CD4-positive, alpha-beta memory T cell (primary cell): ENCODE measurements at places on chromosomes 12 and 14.

DNA sequence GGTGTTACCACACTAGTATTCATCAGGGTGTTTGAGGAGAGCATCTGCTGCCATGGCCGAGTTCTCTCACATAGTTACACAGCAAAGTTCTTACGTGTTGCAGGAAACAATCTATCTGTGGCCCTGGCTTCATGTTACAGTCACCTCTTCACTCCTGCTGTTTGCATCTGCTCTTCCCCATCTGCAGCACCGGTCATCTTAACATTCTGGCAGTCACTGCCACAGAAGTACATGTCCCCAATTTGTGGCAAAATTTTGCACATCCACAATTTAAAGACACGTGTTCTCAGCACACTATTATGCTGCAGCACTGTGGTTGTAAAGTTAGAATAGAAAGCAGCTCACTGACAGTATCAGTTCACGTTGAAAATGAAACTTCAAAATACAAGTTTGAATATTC lies 23.2 kb downstream of the MAPK1IP1L start:
- DNase-seq, result no peak

- DNase-seq, result no peak
Observed at GRCh38 chr14:29169408-29169807, 402.8 kb downstream of the FOXG1 start.

DNA sequence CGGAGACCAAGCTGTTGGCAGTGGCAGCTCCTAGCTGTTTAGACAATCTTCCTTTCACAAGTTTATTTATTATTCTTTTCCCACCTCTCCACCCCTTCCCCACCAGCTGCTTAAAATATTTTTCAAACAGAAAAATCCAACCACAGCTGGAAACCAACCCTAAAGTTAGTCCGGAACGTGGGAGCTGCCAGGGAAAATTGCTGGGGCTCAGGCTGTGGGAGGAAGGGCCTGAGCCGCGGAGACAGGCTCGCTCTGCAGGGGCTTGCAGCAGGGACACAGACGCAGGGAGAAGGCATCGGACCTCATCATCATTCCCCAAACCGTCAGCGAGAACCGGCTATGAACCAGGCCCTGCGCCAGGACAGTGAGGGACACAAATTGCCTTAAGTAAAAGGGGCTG lies 16.1 kb upstream of the TMEM106C start:
- DNase-seq, result no peak

DNA sequence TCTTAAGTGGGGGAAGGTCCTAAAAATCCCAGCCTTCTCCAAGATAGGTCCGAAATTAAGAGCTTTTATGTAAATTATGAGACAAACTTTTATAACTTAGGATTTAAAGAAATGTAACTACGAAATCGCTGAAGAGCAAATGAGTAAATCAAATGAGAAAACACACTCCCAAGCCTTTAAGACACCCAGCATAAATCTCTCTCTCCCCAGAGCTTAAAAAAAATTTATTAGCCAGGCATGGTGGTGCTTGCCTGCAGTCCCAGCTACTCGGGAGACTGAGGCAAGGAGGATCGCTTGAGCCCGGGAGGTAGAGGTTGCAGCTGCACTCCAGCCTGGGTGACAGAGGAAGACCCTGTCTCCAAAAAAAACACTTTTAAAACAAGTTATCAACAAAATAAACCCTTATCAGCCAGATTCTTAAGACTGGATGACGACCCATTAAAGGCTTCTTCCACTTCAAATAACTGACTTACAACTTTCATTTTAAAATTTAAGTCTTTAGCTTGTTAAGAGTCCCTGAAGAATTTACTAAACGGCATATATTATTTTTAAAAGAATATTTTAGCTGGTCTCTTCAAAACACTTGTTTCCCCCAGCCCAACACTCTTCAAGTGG lies 3.2 kb downstream of the PTGES3 start:
- peak; percentile 32 for DNase-seq

GRCh38 chr12:46390881-46391280 lies 18.3 kb upstream of the SLC38A2 start:
- no peak for DNase-seq

GRCh38 chr12:121590476-121591143 lies 9.8 kb upstream of the KDM2B start:
- DNase-seq, result peak; percentile 86

DNA sequence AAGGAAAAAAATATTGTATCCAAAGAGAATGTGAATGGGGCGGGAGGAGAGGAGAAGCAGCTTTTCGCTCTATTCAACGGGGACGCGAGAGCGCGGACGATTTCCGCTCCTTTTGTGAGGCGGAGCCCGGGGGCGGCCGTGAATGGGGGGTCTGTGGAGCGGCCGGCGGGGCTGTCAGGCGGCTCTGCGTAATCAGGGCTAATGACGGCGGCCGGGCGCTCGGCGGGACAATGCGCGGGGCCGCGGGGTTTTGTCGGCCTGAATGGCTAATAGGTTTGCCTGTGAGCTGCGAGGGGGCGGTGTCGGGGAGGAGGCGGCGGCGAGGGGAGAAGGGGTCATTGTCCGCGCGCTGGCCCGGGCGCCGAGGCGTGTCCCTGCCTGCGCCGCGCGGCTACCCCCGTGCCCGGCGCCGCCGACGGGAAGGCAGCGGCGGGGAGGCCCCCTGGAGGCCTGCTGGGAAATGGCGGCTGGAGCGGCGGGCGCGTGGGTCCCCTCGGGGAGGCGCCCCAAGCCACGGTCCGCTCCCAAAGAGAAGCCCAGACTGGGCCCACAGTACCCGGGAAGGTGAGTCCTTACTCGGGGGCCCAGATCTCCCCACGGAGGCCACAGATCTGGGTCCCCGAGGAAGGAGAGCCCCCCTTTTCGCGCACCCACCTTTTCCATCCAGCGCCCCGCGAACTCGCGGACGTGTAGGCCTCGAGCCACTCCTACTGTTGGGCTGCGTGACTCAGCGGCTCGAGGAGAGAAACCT lies 6.0 kb downstream of the SIX6 start:
- DNase-seq, result no peak

DNA sequence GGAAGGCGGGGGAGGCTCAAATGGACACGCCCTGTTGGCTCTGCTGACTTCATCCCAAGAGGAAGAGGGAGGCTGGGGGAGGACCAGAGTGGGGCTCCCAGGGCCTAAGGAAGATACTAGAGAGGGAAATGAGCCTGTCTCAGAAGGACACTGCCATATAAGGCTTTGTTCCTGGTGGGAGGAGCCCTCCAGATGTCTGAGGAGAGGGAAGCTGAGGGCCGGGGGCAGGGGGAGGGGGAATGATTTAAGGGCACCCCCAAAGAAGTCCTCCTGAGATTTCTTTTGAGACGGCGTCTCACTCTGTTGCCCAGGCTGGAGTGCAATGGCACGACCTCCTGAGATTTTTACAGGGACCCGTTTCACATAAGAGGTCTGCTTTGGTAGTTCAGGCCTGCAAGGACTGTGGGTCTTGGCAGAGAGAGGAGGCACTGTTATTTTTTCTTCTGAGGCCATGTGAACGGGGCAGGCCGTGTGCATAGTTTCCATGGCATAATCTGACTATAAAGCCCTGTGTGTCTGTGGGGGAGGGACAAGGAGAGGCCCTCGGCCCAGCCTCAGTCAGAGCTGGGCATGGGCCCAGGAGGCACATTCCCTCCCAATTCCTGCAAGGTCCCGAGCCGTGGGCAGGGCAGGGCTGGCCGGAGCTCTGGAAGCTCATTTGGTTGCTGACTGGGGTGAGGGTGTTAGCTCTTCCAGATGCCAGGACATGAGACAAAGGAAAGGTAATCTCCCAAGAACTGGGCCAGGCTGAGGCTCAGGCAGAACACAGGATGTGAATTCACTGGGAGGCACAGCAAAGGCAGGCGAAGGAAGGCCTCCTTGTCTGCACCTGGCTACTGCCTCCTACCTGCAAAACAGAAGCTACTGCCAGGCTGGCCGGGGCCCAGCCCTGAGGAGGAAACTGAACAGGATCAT lies 22.2 kb upstream of the PLEKHG3 start:
- no peak for DNase-seq
